ENCODE measurements at places on chromosomes 6 and 20.
A peak's percentile ranks its signal among the peaks of the same experiment; 100 is the strongest.

DNA sequence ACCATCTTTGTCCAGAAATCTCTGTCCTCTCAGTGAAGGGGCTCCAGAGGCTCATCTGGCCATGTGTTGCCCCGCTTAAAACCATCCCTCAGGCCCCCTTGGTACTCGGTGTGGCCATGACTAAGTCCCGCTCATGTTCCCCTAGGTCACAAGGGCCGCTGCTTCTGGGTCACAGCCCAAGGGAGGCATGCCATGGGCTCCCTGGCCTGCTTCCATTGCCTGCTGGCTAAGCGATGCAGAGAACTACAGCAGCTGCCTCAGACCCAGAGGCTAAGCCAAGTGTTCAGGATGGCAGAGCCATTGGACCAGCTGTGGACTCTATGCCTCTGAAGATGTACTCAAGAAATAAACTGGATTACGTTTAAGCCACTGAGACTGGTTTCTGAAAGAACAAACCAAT, 95.5 kb downstream of the ZFP64 start:
- no peak for DNase-seq

DNA sequence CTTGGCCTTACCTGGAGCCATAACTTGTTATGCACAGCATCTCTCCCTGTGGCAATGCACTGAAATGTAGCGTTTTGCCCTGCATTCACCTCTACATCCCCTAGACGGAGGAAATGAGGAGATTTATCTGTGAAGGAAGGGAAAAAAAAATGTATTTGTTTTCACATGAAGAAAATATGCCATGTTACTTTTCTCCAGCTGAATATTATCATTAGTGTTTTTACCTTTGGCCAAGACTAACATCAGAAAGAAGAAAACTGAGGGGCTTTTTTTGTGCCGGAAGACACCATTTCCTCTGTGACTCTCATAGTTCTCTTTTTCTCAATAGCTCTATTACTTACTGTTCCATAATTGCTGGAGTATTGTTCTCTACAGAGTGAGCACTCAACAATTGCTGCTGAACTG, 280.4 kb downstream of the PTPRK start:
- DNase-seq, result peak; percentile 35

DNA sequence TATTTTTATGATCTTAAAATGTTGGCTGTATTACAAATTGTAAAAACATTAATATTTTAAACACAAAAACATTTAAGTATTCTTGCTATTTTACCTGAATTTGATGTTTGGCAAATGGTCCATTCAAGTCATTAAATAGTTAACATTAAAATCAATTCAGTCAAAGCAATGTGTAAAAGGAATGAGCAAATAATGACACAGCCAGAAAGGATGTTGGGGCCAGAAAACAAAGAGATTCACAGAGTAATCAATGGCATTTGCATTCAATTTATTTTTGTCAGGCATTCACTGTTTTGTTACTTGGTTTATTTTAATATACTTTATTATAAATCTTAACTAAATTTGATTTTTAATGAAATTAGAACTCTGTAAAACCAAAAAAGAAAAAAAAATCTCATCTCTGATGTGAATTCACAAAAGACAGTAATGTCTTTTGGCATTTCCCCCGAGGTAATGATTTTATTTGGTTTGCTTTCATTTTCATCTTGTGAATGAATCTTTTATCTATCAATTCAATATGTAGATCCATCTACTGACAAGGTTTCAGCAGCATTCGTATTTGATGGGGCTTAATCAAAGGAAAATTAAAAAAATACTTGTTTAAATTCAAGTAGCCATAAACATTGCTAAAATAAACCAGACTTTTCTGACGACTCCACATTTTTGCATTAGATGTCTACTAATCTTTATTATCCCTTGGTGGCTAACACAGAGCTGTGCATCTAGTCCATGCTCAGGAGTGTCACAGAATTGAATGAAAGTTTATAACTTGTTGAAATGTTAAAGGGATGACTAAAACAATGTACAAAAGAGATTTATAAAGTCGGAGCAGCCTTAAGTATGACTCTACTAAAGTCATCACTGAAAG, 866.7 kb upstream of the GJE1 start:
- DNase-seq, result no peak

GRCh38 chr20:62910777-62911497, 15.4 kb downstream of the DIDO1 start:
- no peak for DNase-seq

DNA sequence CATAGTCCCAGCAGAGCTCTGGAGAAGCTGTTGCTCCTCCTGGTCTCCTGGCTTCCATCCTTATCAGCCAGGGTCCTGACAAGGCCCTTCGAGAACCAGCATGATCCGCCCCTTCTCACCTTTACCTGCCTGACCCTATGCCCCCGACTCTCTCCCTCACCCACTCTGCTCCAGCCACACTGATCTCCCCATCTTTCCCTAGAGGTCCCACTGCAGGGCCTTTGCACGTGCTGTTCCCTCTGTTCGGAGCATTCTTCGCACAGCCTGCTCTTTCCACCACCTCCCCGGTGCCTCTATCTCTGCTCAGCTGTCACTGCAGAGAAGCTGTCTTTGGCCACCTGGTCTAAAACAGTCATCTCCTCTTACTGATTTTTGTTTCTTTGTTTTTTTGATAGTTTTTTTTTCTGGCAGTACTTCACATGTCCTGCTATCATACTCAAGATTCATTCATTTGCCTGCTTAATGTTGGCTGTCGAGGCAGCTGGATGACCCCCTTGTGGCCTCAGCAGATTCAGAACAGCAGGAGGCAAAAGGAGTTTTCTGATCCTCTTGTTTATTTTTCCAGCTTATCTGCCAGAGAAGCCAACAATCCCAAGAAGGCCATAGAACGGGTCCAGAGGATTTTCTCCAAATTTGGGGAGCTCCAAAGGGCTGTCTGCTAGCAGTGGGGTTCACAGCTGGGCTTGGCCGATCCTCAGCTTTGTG, 1.6 kb upstream of the PTGIS start:
- DNase-seq, result no peak

GRCh38 chr20:55567826-55568225, 437.5 kb downstream of the CBLN4 start:
- DNase-seq, result no peak

GRCh38 chr6:150547502-150548222, 52.0 kb upstream of the PLEKHG1 start:
- no peak for DNase-seq

GRCh38 chr20:53328961-53329360, 264.7 kb downstream of the ZNF217 start:
- DNase-seq, result no peak

DNA sequence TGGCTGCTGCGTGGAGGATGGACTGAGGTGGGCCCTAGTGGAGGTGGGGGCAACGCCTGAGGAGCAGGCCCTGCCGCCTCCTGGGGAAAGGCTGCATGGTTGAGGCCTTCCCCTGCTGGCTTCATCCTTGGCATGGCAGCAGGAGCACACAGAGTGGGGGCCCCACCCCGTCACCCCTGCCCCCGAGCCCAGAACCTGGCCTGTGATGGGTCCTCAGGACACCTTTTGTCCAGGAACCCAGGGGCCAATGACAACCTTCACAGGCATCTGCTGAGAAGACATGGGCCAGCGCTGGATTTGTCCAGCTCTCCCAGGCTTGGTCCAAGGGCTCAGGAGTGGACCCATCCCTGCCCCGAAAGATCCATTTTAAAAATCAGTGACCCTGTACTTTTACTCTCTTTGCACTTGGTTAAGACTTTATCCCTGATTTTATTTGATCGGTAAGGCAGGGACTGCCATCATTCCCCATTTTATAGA, 575 bp upstream of the SLC17A9 start:
- DNase-seq, result no peak

GRCh38 chr6:28251661-28252008, 434 bp downstream of the ZKSCAN4 start:
- DNase-seq, result peak; percentile 62

GRCh38 chr6:130303431-130303830, 62.4 kb upstream of the TMEM200A start:
- no peak for DNase-seq

DNA sequence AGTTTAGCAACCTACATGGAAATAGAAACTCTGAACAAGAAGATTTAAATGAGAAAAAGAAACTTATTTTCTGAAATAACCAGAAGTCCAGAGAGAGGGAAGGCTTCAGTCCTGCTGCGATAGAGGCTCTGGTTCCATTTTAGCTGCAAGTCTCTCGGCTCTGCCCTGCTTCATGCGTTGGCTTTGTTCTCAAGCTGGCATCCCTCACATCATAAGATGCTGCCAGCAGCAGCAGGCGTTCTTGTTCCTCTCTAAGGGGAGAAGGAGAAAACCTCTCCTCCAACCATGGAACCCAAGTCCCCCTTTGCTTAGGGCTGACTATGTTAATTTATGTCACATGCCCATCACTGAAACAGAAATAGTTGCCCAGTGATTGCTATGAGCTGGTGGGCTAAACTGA, 46.4 kb upstream of the PMEPA1 start:
- no peak for DNase-seq

DNA sequence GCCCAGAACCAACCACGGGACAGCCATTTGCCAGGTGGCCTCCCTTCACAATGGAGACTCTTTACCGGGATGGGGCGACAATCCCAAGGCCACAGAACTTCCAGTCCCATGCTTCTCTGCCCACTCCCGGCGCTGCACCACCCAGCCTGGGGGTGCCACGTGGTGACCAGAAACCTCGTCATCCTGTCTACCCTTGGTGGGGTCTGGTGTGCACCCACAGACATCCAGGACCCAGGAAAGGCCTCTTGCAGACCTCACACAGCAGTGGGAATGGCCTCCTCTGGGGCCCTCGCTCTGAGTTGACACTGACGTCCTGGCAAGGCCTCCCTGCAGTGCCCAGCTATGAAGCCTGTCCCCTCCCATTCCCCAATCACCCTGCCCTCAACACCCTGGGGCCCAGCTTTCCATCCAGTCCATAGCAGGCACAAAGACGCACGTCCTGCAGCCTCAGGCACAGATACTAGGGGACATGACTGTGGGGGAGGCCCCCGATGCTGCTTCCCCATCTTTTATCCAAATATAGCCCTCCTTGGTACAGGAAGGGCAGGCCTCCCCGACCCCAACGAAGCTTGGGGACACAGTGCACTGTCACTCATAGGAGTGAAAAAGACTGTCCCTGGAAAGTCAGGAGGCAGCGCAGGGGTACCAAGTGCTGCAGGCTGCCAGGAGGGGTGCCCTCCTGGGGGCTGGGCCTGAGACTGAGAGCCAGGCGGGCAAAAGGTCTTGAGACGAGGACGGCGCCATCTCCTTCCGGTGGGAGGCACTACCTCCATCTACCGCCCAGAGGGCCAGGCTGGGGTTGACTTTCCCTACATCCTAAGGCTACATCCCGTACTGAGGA, 7.2 kb downstream of the CST7 start:
- DNase-seq, result no peak

DNA sequence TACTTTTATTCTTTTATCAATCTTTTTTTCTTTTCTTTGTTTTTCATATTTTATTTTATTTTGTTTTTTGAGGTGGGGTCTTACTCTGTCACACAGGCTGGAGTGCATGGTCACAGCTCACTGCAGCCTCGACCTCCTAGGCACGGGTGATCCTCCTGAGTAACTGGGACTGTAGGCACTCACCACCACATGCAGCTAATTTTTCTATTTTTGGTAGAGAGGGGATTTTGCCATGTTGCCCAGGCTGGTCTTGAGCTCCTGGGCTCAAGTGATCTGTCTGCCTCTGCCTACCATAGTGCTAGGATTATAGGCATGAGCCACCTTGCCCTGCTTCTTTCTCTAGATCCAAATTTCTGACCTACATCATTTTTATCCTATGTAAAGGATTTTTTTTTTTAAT, 153.2 kb downstream of the CDKAL1 start:
- DNase-seq, result no peak

GRCh38 chr6:26232306-26232939, 132.6 kb upstream of the BTN3A2 start:
- no peak for DNase-seq

DNA sequence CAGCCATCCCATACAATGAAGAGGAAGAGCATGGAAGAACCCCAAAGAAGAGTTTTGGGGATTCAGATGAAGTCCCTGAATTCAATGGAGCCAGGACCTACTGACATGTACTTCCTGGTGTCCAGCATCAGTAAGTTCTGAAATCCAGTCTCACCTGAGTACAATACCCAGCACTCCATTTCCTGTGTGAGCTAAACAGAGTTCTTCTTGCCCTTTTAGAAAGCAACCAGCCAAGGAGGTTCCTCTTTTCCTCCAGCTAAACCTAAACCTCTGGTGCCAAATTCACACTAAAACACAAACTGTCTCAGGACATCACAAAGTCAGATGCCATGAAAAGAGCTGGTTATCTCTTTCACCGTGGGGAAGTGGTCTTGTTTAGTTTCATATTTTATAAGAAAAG, 71.5 kb downstream of the PKHD1 start:
- no peak for DNase-seq

- DNase-seq, result peak; percentile 16
Measured at GRCh38 chr6:134097114-134097707, 44.8 kb upstream of the SLC2A12 start.

- peak; percentile 85 for DNase-seq
Measured at GRCh38 chr6:26312501-26313397, 52.2 kb upstream of the BTN3A2 start.

- peak; percentile 48 for DNase-seq
Measured at GRCh38 chr6:156464100-156464878, 312.9 kb upstream of the ARID1B start.

- no peak for DNase-seq
Measured at GRCh38 chr20:58127701-58128111, 100.7 kb downstream of the ANKRD60 start.

DNA sequence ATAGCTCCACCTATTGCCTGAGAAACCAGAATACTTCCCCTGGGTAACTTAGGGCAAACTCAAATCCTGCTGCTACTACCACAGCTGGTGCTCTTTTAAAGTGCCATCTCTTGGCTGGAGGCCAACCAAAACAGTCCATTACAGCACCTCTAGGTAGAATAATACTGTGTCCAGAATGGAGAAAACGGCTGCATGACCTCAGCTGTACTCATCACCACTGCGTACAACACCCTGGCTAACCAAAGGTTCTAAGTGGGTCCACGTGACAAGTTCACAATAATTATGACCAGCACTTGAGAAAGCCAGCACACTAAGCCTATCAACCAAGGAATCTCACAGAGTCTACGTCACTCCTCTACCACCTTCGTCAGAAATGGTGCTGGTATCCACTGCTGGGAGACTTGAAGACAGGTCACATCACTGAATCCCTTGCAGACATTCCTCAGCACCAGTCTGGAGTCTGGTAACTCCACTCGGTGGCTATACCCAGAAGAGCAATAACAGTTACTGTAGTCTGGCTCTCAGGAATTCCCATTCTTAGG, 40.9 kb upstream of the PKIB start:
- no peak for DNase-seq

GRCh38 chr6:108565091-108565766, 4.5 kb downstream of the FOXO3 start:
- DNase-seq, result peak; percentile 85

DNA sequence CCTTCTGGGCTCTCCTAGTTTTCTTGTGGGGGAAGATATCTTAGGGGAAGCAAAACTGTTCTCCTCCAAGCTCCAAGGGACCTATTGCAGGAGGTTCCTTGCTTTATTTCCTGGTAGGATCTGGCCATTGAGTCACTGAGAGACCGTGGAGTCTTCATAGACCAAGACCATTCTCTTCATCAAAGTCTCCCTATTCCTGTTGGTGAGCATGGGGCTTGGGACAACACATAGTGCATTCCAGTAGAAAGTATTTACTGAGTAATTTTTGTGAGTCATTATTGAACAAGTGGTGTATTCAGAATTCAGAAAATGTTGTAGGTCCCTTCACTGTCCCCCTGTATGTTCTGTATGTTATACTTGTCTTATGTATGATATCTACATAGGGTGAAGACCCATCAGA, 133.6 kb downstream of the CDH26 start:
- DNase-seq, result no peak

- DNase-seq, result no peak
Measured at GRCh38 chr6:105677671-105678475, 275.0 kb upstream of the PREP start.

- DNase-seq, result no peak
Measured at GRCh38 chr20:2139250-2139649, 37.6 kb downstream of the STK35 start.

- no peak for DNase-seq
Measured at GRCh38 chr6:127582777-127583462, 5.9 kb downstream of the C6orf58 start.
